ENCODE measurements at places on chromosomes 2 and 18. TPM values are rescaled to one million over a fixed set of nuclear protein-coding genes. Genes with fewer than 3 reads are reported as not detected.

KYNU gene
- total RNA-seq, result 5.1 TPM

FAM228B gene
- total RNA-seq, result 18.7 TPM

NAGK gene
- total RNA-seq, result 50.1 TPM

MAL gene
- total RNA-seq, result 217 TPM

SERPINB10 gene
- 1.2 TPM for total RNA-seq

TRIB2 gene
- total RNA-seq, result 141 TPM

TMEM17 gene
- total RNA-seq, result 4.3 TPM

FBXO48 gene
- 0.53 TPM for total RNA-seq

MDH1 gene
- total RNA-seq, result 157 TPM

FHOD3 gene
- 44.5 TPM for total RNA-seq

TSHZ1 gene
- 24.6 TPM for total RNA-seq

BCS1L gene
- 27.1 TPM for total RNA-seq

MC4R gene
- not detected for total RNA-seq

ANKAR gene
- 23.4 TPM for total RNA-seq

DSG4 gene
- not detected for total RNA-seq

SULT1C4 gene
- 55.4 TPM for total RNA-seq

IL36A gene
- total RNA-seq, result not detected

ZSWIM2 gene
- not detected for total RNA-seq

RAX gene
- not detected for total RNA-seq

ASB3 gene
- 42.6 TPM for total RNA-seq

MAP3K2 gene
- total RNA-seq, result 57.0 TPM

LOXL3 gene
- 10.0 TPM for total RNA-seq

LAMA3 gene
- total RNA-seq, result 2.3 TPM

EEF1B2 gene
- 411 TPM for total RNA-seq

ALPI gene
- total RNA-seq, result not detected

SATB2 gene
- total RNA-seq, result 9.1 TPM

NEU4 gene
- 0.99 TPM for total RNA-seq

PAX3 gene
- total RNA-seq, result 0.58 TPM

ATP8B1 gene
- 29.1 TPM for total RNA-seq

ACADL gene
- 16.1 TPM for total RNA-seq

DHRS9 gene
- 1.1 TPM for total RNA-seq

DOCK10 gene
- total RNA-seq, result 32.1 TPM

EFHD1 gene
- 30.4 TPM for total RNA-seq

CACNB4 gene
- total RNA-seq, result 15.1 TPM

PFN4 gene
- total RNA-seq, result 2.6 TPM

ABCG5 gene
- 0.18 TPM for total RNA-seq

TTR gene
- 0.35 TPM for total RNA-seq

MAPRE3 gene
- 7.0 TPM for total RNA-seq

GCG gene
- not detected for total RNA-seq

SLC30A3 gene
- total RNA-seq, result 2.2 TPM

CPS1 gene
- total RNA-seq, result 7.3 TPM

PROKR1 gene
- 0.23 TPM for total RNA-seq

MPP4 gene
- total RNA-seq, result 0.23 TPM

OSBPL6 gene
- total RNA-seq, result 2.3 TPM

FBXO36 gene
- total RNA-seq, result 7.2 TPM

HES6 gene
- total RNA-seq, result 6.5 TPM

DOK1 gene
- total RNA-seq, result 10.5 TPM

Data from metanephros (tissue), 2 donors.